ENCODE measurements at places on chromosomes 11 and 22.

DNA sequence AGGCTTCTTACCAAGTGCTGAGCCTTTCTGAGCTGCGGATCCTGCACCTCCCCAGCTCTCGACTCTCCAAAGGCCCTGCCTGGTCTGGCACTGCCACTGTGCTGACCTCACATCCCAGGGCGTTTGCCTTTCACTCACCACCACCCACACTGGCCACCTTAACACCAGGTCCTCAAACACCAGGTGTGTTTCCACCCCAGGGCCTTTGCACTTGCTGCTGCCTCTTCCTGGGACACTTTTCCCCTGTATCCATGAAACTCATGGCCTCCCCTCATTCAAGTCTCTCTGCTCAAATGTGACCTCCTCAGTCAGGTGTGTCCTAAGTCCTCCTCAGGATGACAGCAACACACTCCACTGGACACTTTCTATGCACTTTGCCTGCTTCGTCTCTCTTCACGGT is 51.4 kb upstream of the ANO1 start:
- DNase-seq: no peak

DNA sequence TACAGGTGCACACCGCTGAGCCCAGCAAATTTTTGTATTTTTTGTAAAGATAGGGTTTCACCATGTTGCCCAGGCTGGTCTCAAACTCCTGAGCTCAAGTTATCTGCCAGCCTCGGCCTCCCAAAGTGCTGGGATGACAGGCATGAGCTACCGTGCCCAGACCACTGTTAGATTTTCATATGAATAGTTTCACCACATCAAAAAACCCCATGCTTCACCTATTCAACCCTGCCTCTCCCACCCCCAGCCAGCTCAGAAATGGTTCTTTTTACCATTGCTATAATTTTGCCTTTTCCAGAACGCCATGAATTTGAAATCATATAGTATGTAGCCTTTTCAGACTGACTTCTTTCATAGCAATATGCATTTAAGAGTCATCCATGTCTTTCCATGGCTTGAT is 37.9 kb downstream of the CDPF1 start:
- no peak for DNase-seq

- no peak for DNase-seq
These were observed 760 bp upstream of the CELSR1 start for GRCh38 chr22:46537946-46538813.

- no peak for DNase-seq
These were observed 187.8 kb downstream of the HIPK3 start for GRCh38 chr11:33444835-33445594.

- DNase-seq: no peak
These were observed 858.7 kb upstream of the CHORDC1 start for GRCh38 chr11:91081440-91082043.

DNA sequence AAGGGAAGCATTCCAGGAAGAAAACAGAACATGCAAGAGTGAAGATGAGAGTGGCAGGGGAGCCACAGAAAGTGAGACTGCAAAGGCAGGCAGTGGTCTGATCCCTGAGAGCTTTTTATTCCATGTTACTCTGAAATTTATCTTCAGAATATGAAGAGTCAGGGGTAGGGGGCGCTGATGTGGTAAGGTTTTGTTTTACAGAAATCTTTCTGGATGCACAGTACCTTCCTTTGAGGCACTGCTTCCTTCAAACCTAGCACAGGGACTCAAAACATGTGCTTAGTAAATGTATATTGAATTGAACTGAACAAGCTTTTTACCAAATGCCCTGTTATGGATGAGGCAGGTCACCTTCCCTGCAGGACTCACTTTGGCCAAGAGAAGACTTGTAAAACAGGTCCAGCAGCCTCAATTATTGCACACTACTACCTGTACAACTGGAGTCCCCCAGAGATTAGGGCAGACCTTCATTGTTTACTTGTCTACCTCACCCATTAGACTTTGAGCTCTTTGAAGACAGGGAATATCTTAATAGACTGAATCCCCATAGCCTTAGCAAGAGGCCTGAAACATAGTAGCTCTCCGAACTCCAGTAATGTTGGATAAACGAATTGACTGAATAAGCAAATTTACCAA is 2.2 kb downstream of the PAK1 start:
- DNase-seq: no peak

DNA sequence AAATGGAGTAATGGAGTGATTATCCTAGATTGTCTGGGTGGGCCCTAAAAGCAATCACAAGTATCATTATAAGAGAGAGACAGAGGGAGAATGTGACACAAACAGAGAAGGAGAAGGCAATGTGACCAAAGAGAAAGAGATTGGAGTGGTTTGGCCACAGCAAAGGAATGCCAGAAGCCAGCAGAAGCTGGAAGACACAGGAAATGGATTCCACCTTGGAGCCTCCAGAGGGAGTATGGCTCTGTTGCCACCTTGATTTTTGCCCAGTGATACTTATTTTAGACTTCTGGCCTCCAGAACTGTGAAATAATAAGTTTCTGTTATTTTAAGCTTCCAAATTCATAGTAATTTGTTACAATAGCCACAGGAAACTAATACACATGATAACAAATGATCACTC is 36.8 kb upstream of the OR5P2 start:
- no peak for DNase-seq

DNA sequence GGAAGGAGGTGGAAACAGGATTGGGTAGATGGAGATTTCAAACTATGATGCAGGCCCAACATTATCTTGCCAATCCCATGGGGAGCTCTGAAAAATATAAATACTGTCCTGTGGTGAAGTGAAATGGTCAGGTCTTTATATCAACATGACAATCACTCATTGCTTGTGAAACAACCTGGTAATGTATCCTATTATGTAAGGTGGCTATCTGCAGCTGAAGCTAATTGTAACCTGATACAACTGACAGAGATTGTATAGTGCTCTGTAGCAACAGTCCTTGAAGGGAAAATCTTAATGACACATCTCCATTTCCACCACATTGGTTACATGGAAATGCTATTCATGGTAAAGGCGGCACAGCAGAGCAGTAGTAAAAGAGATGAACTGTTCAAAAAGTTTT is 20.7 kb upstream of the CHORDC1 start:
- no peak for DNase-seq

- DNase-seq: no peak
These were observed 37.8 kb downstream of the RPL27A start for GRCh38 chr11:8720352-8720751.

DNA sequence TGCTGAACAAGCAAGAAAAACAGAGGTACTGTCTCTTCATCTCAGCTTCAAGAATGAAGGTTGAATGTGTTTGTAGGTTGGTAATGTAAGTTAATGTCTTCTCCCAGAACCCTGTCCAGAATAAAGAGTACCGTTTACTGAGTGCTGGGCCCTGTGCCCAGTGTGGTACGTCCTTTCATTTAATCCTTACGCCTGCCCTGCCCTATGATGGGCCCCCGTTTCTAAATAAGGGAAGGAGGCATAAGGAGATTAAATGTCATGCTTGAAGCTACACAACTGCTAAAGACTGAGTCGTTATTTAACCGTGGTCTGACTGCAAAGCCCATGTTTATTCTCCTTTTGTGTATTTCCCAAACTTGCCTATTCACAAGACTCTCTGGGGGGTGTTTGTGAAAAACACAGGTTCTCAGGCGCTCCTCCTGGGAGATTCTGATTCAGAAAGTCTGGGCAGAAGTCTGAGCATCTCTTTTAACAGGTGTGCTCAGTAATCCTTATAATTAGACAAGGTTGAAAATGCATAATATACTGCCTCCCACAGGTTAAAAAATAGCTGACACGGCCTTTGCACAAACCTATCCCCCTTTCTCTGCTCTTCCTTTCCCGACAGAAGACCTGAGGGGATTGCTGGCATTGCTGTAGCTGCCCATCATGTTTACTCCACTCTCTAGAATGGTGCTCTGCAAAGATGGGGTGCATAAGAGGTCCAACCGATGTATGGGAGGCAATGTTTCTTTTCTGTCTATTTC is 56.3 kb upstream of the ZBTB44 start:
- DNase-seq: no peak
